ENCODE measurements at places on chromosomes 2 and 18.

- no peak for DNase-seq
Observed at GRCh38 chr18:59470561-59471121, 111.6 kb upstream of the LMAN1 start.

- DNase-seq, result no peak
Observed at GRCh38 chr2:155965415-155966063, 367.0 kb downstream of the NR4A2 start.

- no peak for DNase-seq
Observed at GRCh38 chr2:102283996-102284395, 27.4 kb upstream of the IL1RL1 start.

DNA sequence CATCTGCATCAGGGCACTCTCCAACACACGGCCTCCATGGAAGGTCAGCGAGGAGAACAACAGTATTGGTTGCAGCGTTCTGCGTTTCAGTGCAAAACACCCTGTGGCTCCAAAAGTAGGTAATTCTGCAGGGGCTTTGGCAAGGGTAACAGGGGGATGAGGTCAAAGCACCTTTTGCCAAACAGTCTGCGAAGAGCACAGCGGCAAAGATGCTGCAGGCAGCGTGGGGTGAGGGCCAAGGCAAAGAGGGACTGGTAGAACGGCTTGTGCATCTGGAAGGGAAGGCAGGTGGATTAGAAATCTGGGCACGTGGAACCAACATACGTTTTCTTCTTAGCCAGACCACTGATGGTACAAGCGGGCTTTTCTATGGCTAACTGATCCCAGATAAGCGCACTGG lies 26.6 kb upstream of the GBX2 start:
- no peak for DNase-seq

DNA sequence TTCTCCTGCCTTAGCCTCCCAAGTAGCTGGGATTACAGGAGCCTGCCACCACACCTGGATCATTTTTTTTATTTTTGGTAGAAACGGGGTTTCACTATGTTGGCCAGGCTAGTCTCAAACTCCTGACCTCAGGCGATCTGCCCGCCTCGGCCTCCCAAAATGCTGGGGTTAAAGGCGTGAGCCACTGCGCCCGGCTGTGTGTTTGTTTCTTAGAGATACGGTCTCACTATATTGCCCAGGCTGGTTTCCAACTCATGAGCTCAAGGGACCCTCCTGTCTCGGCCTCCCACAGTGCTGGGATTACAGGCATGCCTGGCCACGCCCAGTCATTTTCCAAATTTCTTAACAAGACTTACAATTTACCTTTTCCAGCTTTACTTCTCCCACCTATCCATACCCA lies 940 bp upstream of the MRPL19 start:
- no peak for DNase-seq

- no peak for DNase-seq
Observed at GRCh38 chr2:198545411-198545810, 741.0 kb downstream of the PLCL1 start.

GRCh38 chr2:196534495-196534894 lies 105.0 kb upstream of the CCDC150 start:
- DNase-seq, result no peak

GRCh38 chr2:118672571-118673158 lies 174.8 kb downstream of the EN1 start:
- no peak for DNase-seq

DNA sequence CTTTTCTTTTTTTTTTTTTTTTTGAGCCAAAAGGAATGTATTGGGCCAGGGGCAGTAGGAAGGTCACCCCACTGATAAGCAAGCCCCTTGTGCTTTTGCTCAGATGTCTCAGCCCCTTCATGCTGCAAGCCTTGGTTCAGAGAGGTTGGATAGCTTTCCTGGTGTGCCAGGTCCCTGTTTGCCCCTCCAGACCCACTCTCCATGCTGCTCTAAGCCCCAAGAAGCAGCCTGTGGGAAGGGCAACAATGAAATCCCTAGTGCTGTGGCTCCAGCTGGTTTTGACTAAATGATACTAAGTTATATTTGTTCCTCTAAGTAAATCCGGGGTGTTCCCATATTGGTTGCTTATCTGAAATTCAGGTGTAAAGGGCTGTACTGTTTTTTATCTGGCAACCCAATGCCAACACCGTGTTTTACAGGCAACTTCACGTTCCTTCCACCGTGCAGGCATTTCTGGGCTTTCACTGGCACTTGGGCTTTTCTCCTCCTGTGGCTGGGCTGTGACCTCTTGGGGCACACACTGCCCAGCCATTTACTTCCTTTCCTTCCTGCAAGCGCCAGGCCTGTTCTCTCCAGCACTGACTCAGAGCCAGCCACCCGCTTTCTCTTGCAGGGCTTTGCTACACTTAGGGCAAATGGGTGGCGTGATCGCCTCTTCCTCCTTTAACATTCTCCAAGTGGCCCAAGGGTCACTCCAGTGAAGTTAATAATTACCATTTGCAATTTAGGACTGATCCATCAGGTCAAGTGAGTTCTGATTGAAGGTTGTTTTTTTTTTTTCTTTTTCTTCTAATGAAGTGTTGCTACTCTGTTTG lies 21.6 kb downstream of the MERTK start:
- no peak for DNase-seq

- DNase-seq, result no peak
Observed at GRCh38 chr2:215797676-215798075, 215.7 kb downstream of the MREG start.

GRCh38 chr18:75087119-75088020 lies 121.6 kb downstream of the PTGR3 start:
- DNase-seq, result no peak

GRCh38 chr2:240643811-240644150 lies 18.5 kb downstream of the GPR35 start:
- no peak for DNase-seq

DNA sequence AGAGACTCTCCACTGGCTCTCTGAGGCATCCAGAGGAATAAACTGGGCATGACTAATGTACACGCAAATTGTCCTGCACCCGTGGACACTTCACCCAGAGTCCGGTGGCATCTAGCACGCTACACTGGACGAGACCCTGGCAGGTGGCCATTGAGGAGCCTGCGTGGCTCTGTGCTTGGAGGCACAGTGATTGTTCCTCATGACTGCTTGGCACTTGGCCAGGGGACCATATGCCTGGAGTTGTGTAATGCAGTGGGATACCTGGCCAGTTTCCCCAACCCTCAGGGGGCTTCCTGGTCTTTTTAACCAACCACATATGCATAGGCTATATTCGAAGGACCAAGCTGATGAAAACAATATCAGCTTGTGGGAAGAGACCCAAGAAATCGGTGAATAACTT lies 66.6 kb downstream of the MTCL1 start:
- DNase-seq, result no peak

GRCh38 chr2:207606829-207607228 lies 18.4 kb downstream of the METTL21A start:
- DNase-seq, result no peak

GRCh38 chr2:235472443-235472842 lies 21.4 kb upstream of the AGAP1 start:
- no peak for DNase-seq

DNA sequence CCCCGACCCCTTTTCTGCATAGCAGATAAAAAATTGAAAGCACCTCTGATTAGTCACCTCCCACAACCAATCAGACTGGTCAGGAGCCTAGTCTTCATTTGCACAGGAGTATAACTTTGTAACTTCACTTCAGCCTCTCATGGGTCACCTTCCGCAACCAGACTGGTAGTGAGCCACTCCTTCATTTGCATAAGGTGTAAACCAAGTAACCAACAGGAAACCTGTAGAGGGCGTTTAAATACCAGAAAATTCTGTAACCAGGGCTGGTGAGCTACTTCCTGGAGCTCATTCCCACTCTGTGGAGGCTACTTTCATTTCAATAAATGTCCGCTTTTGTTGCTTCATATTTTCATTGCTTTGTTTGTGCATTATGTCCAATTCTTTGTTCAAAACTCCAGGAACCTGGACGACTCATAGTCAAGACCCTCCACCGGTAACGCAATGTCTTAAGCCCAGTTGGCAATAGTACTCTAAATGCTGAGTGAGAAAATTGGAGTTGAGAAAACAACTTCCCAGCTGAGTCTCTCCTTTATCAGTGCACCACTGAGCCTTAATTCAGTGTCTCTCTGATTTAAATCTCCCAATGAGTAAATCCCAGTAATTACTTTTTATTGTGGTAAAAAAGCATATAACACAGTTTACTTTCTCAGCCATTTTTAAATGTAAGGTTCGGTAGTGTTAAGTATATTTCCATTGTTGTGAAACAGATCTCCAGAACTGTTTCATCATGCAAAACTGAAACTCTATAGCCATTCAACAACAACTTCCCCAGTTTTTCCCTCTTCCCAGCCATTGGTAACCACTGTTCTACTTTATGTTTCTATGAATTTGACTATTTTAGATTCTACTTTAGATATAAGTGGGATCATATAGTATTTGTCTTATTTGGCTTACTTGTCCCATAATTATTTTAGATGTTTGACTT lies 392.7 kb upstream of the SLC8A1 start:
- DNase-seq, result peak; percentile 7

- no peak for DNase-seq
Observed at GRCh38 chr18:23822590-23823385, 133.5 kb downstream of the LAMA3 start.

DNA sequence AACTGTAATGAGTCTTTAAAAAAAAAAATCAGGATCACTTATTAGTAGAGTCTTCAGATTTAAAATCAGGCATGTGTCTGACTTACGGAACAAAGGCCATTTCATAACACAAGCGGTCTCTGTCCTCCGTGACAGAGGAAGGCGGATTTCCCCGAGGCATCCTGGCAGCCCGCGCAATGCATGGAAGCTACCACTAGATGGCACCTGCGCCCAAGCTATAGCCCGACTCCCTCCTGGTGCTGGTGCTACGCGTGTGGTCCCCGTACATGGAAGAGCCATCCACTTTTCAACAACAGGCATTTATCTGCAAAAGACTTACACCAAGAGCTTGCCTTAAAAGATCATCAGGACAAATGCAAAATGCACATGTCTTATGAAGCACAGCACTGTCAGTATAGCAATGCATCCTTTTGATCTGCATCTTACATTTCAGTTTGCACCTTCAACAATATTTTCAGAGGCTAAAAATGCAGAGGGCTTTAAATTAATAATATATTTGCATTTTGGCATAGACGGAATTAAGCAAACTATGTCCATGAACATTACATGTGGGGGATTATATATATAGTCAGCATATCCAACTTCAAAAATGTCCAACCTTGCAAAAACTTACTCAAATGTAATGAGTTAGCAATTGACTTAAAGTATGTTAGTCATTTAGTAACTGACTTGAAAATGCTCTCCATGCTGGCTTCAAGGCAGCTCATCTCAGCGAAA lies 96.0 kb downstream of the ZNF516 start:
- DNase-seq, result peak; percentile 43

GRCh38 chr2:141423124-141423523 lies 707.7 kb downstream of the LRP1B start:
- no peak for DNase-seq

DNA sequence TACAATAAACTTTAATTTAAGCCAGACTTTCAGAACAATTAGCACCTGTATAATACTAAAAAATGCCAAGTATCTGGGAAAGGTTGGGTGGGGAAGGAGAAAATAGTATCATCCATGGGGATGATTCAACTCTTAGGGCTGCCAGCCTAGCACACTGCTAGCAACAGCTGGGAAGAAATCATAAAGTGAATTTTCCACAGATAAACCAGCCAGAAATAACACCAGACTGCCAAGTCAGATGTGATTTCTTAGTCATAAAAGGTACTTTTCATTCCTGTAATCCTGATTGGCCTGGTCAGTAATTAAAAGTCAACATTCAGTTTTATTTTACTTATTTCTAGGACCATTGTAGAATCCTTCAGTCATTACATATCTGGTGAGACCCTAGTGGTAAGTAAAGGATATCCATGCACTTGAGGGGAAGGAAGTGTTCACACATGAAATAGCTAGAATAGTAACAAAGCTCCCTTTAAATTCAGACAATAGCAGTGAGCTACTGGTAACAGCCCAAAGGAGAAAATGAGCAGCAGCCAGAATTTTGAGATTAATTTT lies 59.4 kb downstream of the LIMS1 start:
- DNase-seq, result no peak

DNA sequence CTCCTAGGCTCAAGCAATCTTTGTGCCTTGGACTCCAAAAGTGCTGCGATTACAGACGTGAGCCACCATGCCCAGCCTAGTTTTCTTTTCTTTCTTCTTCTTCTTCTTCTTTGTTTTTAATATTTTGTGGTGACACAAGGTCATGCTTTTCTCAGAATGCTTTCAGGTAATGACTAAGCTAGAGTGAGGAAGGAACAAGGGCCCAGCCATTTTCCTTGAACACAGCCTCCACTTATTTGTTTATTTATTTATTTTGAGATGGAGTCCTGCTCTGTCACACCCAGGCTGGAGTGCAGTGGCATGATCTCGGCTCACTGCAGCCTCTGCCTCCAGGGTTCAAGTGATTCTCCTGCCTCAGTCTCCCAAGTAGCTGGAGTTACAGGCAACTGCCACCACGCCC lies 74.3 kb upstream of the ST3GAL5 start:
- DNase-seq, result no peak

- no peak for DNase-seq
Observed at GRCh38 chr18:35406666-35407065, 29.5 kb upstream of the ZNF396 start.
